H1 (cell line): ENCODE measurements at places on chromosomes 3 and 15. TPM values are rescaled to one million over a fixed set of nuclear protein-coding genes. Genes with fewer than 3 reads are reported as not detected.

DNA sequence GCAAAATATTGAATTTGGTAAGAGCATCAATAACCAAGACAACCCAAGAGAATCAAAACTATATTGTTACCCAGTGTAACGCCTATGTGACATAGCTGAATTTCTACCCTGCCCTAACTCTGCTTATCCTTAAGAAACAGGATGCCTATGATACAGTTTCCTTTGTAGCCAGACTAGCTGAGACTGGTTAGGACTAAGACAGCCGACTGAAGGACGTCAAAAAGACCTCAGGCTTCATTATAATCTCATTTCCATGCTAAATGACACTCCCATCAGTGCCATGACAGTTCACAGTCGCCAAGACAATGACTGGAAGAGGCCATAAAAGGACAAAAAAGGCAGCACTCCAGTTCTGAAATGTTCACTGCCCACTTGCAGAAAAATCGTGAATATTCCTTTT is 66.8 kb downstream of the GBE1 start:
- no peak for DNase-seq

GRCh38 chr3:193655831-193656433 is 62.9 kb downstream of the OPA1 start:
- no peak for DNase-seq

- no peak for DNase-seq
Observed at GRCh38 chr3:117754058-117754457, 1044.5 kb downstream of the TUSC7 start.

GRCh38 chr3:132079147-132079546 is 44.3 kb upstream of the CPNE4 start:
- DNase-seq = no peak

The GUCA1C gene
- not detected in 2 replicates for total RNA-seq

GRCh38 chr3:172066880-172067796 is 27.8 kb downstream of the FNDC3B start:
- no peak for DNase-seq
